ENCODE measurements at places on chromosomes 6 and 20.

DNA sequence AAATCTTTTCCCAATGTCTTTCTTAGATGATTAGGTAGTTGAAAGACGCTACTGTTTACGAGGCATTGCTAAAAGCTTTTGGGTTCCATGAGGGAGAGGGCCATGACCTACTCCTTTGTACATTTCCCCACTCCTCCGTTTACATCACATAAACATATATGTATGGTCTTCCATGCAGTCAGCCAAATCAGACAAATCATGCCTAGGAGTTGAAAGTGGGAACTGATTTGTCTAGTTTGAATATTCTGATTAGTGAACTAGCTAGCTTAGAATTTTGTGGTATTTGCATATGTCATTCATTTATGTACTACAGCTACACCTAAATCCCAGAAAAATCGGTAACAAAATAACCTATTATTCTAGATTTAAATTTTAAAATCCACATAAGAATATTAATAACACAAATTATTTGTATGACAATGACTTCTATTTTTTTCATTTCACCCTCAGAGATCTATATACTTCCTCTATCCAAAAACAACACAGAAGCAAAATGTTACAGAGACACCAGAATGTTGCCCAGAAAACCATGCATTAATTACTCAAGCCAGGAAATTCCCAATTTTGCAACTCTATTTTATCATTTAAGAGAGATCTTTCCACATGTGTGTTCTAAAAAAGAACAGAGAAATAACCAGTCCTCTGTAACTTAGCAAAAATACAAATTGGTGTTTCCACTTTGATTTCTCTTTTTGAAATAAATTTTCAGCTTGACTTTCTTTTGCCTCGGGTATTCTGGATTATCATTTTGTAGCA lies 231.9 kb downstream of the LAMA2 start:
- DNase-seq = no peak

DNA sequence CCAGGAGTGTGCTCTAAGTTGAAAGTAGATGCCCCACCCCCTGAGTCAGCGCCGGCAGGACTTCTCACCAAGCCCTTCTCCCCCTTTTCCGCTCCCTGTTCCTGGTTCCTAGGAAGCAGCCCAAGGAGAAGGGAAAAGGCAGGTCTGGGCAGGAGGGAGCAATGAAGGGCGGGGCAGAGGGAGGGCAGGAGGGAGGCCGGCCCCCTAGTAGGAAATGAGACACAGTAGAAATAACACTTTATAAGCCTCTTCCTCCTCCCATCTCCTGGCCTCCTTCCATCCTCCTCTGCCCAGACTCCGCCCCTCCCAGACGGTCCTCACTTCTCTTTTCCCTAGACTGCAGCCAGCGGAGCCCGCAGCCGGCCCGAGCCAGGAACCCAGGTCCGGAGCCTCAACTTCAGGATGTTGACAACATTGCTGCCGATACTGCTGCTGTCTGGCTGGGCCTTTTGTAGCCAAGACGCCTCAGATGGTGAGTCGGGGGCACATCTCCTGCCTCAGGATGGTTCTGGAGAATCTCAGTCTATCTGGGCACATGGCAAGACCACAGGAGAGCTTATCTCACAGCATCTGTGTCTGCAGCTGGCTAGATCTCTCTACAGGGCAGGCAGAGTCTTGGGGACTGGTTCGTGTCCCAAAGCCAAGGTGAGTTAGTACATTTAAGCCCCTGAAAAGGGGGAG lies at the start of gene PROCR:
Gene PROCR (plus strand): TSS at position 320 of the 681 bp plus-strand sequence. CDS start 83 bp downstream, at position 403.
- peak; percentile 91 for DNase-seq

- DNase-seq = no peak
Observed at GRCh38 chr6:129684903-129685661, 24.9 kb downstream of the ARHGAP18 start.

GRCh38 chr20:63690003-63690897 lies 6.2 kb upstream of the TNFRSF6B start:
- no peak for DNase-seq

- no peak for DNase-seq
Observed at GRCh38 chr20:41245086-41245707, 72.3 kb downstream of the ZHX3 start.

DNA sequence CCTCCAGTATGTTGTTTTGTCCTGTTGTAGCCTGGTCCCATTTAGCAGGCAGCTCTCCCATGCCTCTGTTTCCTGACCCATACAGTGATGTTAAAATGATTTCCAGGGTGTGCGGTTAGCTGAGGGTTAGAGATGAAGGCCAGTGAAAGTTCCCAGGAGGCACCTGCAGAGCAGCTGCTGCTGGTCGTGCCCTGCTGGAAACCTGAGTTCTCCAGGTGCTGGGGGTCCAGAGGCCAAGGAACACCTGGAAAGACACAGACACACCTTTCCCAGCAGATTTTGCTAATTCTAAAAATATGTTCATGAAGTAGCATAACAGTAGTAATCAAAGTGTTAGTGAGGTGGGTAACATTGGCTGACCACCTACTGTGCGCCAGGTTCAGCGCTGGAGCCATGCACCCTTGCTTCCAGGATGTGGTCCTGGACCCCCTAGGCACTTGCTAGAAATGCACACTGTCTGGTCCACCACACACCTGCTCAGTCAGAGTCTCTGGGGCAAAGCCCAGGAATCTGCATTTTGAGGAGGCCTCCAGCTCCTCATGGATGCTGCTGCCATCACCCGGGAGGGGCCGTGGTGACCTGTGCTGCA lies 118.7 kb downstream of the SYNDIG1 start:
- no peak for DNase-seq

DNA sequence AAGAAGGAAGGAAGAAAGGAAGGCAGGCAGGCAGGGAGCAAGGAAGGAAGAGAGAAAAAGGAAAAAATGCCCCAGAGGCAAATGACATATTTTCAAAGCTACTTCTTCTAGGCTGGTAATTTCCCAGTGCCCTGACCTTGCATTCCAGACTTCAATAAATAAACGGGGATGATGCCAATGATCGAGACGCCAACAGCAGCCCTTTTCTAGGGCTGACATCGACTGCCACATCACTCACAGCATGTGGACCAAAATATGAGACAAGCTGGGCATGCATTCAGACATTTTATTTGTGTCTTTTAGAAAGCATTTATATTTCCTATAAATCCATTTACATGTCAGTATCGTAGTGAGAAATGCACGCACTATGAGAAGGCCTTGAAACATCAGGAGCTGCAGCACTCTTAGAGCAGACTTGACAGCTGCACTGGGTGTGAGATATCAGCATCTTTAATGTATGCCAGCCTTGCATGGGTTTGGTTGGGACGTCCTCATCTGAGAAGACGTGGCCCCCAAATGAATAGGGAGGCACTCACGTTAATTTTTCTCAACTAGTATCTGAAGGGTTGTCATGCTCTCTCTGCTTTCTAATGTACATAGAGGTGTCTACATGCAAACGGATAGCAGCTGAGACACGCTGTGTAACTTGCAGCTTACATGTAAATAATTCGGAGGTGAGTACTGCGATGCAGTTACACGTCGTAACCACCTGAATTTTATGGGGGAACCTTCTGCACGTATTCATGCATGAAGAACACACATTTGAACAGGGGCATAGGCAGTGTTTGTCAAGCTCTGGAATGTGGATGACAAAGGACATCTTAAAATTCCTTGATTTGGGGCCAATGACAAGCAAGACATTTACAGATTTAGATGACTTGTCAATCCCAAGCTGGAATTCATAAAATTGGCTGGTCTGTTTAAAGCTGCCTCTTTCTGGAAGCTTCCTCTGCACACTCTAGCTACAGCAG lies 149.1 kb upstream of the AGPAT4 start:
- DNase-seq = no peak

DNA sequence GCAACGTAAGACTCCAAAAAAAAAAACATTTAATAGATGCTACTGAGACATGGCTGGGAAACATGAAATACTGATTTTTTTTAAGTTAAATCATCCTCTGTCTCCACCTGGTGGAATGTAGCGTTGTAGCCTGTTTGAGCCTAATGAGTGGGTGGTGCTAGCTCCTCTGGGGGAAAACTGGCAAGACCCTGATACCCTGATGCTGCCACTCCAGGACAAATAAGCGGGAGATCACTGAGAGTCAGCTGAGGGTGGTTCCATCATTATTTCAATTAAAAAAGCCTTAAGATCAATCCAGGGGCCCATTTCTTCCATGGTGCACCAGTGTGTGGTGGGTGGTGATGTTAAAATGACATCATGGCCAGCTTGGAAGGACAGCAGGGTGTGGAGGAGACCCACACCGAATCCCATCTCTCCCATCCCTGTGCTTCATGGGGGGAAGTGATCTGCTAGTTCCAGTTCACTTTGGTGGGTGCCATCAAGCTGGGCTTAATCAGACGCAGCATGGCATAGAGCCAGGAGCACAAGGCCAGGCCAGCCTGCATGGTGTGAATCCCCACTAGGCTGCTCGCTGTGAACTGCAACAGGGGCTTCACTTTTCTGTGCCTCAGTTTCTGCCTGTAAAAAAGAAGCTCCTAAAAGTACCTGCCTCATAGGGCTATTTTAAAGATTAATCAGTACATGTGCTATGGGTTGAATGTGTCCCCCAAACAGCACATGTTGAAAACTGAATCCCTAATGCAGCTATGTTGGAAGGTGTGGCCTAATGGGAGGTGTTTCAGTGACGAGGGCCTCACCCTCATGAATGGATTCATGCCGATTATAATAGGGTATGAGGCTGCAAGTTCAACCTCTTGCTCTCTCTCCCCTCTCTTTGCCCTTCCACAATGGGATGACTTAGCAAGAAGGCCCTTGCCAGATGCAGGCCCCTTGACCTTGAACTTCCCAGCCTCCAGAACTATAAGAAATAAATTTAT lies 13.0 kb upstream of the MRPS10 start:
- DNase-seq = no peak

DNA sequence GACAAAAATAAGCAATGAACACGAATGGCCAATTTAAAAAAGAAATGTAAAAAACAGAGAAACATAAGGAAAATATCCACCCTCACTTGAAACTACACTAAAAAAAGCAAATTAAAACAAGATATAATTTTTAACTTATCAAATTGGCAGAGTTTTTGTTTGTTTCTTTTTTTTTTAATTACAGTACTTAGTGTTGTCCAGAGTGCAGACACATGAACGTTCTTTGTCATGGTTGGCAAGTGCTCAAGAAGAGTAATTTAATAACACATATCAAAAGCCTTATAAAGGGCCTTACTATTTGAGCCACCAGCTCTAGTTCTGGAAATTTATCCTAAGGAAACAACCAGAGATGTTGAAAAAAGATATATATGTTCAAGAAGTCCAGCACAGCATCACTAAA lies 142.3 kb downstream of the ATXN1 start:
- DNase-seq = no peak

GRCh38 chr6:73560182-73560732 lies 39.4 kb upstream of the EEF1A1 start:
- DNase-seq = no peak

- no peak for DNase-seq
Observed at GRCh38 chr6:36925809-36926208, 28.7 kb upstream of the PI16 start.

DNA sequence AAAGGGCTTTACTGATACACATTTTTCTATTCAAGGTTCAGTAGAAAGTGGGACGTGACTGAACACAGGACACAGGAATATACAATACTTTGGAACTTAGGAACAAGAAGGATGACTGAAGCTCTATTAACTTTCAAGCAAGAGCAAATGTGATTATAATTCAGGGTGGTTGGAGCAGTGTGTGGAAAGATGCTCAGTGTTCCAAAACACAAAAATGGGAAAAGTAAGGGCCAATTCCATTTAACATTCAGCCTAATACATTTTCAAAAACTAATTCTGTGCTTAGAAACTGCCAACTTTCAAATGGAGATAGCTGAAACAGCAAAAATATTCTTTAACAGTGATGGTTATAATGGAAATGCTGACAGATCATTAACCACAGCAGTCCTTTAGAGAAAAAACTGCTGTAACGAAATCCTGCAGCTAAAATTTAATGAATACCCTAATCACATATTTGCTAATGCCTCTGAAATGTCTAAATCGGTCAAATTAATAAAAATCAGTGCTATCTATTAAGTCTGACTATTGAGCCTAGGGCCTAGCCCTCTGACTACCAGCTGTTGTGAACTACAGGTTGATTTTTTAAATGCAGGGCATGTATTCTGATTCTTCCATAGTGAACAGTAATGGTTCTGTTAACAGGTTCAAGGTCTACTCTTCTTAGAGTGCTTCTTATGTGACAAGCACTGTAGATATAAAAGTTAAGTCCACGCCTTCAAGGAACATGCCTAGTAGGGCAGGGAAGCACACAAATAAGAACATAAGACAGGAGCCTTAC lies 45.9 kb downstream of the RARS2 start:
- no peak for DNase-seq

- no peak for DNase-seq
Observed at GRCh38 chr6:100230115-100230952, 234.4 kb downstream of the SIM1 start.

- no peak for DNase-seq
Observed at GRCh38 chr20:20497242-20497978, 129.5 kb downstream of the INSM1 start.
